ENCODE measurements at places on chromosomes 2 and 18.

DNA sequence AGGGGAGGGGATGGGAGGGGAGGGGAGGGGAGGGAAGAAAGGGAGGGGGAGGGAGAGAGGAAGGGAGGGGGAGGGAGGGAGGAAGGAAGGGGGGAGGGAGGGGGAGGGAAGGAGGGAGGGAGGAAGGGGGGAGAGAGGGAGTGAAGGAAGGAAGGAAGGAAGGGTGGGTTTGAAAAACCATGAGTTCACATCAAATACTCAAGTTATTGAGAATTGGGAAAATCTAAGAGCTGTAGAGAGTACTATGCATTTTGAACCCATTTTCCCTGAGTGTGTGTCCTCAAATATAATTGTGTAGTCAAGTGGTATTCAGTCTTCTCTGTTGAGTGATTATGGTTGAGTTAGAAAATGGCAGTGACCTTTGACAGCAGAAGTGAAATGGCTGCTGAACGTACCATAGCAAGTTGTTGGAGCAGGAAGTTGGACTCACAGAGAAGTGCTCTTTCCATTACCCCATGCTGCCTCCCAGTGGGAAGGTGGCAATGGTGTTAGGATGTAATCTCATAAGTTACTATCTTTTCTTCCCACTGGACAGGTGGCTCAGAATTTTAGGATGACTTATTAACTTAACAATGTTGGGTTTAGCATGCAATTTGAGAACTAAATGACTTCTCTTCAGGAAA is 214.6 kb downstream of the SETBP1 start:
- DNase-seq, result peak; percentile 42

- no peak for DNase-seq
Measured at GRCh38 chr2:207833251-207833751, 63.6 kb upstream of the FZD5 start.

DNA sequence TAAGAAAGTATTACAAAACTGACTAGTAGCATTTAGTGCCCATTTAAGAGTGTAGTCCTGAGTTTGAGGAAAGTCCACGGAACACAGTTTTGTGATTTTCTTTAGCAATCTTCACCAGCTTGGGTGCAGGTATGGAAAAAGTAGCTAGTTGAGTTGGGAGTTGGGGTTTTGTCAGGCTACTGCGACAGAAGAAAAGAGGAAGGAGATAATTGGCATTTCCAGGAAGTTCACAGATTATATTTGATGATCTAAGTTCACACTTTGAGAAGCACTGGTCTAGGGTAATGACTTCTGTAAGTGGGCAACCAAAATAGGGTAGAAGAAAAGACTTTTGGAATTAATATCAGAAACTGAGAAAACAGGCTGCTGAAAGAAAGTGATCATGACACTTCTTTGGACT is 52.1 kb downstream of the VIL1 start:
- peak; percentile 20 for DNase-seq

GRCh38 chr2:74945788-74946331 is 12.6 kb upstream of the POLE4 start:
- DNase-seq, result no peak

- no peak for DNase-seq
Measured at GRCh38 chr2:437756-438393, 150.0 kb upstream of the ALKAL2 start.

DNA sequence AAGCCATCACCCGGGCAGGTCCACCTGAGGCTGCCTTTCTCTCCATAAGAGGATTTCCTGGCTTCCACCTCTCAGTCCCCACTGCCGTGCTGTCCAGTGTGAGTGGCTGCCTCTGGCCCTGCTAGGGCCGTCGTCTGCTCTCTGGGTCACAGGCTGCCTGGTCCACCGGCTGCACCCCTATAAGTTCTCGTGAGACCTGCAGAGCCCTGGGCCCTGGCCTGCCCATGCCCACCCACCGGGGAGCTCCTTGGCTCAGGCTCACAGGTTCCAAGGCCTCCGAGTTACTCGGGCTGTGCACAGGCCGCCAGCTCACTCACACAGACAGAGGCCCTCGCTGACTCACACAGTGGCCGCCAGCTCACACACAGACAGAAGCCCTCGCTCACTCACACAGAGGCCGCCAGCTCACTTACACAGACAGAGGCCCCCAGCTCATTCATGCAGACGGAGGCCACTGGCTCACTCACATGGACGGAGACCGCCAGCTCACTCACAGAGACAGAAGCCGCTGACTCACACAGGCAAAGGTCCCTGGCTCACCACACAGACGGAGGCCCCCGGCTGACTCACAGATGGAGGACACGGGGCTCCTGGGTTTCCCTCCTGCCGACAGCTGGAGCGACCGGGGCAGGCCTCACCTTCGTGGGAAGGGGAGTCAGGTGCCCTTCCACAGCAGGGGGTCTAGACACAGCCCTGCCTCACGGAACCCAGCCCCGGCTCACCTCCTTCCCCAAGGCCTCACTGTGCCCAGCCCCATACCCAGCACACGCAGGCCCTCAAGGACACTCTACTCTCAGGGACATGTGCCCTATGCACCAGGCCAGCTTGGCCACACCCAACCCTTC is 334.1 kb upstream of the MYT1L start:
- no peak for DNase-seq

DNA sequence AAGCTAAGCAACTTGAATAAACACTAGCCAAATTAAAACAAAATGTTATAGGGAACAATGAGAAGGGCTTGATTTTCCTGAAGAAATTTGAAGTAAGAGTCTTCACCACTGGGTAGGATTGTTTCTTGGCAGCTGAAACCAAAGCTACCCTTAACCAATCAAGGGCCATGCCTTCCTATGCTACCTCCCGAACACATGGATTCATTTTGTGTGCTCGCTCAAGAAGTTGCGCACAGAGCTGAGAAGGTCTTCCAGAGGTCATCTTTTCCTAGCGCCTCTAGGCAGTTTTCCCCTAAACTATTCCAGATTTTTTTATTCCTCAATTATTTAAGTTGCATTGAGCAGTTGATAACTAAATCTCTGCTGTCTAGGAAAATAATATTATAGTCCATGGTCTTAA is 264.6 kb downstream of the RBM43 start:
- DNase-seq, result no peak

DNA sequence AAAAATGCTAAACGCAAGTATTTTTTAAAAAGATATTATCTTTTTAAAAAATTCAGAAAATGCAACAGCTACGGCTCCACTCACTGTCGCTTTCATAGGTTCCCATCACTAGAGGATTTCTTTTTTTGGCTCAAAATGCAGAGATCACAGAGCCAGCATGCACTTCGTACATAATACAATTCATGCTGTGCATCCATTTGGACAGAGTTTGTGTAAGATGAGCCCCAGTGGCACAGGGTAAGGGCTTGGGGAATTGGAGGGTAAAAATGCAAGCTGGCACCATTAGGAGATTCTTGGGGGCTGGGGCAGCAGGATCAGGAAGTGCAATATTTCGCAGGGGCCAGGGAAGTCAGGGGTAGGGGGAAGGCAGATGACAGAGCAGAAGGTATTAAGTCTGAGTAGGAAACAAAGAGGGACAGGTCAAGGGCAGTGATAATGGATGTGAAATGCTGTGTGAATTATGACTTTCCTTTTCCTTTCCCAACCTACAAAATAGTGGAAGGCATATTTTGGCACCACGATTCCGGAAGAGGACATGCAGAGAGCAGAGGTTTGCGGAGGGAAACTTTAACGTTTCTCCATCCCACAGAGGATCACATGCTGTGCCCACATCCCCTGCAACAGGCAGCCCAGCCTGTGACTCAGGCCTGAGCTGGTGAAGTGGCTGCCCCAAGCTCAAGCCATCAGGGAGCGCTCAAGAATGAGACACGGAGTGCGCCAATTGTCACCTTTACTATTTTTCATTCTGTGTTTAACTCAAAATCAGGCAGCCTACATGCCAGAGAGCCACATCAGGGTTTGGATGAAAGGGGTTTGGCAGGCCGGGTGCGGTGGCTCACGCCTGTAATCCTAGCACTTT is 4.7 kb downstream of the CAPG start:
- peak; percentile 90 for DNase-seq
